PC-9 (cell line): ENCODE measurements at places on chromosomes 1 and 21. TPM values are rescaled to one million over a fixed set of nuclear protein-coding genes. Genes with fewer than 3 reads are reported as not detected.

The CCDC17 gene
- total RNA-seq = 5.6 and 6.6 TPM in 2 replicates

DNA sequence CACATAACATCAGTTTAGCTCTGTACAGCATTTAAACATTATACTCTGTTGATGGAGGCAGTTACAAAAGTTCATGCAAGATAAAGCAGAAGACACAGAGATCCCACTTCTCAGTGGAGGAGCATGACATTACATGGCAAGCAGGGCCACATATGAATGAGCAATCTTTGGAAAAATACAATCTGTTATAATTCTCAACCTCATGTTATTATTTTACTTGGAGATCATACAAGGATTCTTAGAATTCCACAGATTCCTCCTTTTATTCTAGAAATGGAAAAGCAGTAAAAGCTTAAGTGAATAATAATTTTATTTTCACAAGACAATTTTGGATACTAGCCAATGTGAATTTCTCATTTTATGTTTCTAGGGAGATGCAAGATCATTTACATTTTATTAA, 66.6 kb downstream of the IFI44 start:
- no peak overlapping the region for H3K4me3 ChIP-seq
- no peaks in the 10 kb centered on the region for H3K4me1 ChIP-seq
- DNase-seq = no peak
- H3K27me3 ChIP-seq = no peaks in the 10 kb centered on the region

The SLFNL1 gene
- 0.35 and 0.41 TPM in 2 replicates for total RNA-seq

- H3K4me1 ChIP-seq = no peaks in the 10 kb centered on the region
- no peak overlapping the region for H3K27ac ChIP-seq
- H3K4me3 ChIP-seq = no peak overlapping the region
These were observed 13.3 kb downstream of the KNCN start for GRCh38 chr1:46538147-46538546.

- no peak for DNase-seq
- H3K36me3 ChIP-seq = no peaks in the 10 kb centered on the region
- H3K27ac ChIP-seq = no peak overlapping the region
- H3K4me1 ChIP-seq = no peaks in the 10 kb centered on the region
- H3K4me3 ChIP-seq = no peak overlapping the region
- peaks cover 75% of the 10 kb centered on the region for H3K27me3 ChIP-seq
These were observed 193.3 kb upstream of the CSF3R start for GRCh38 chr1:36675931-36676562.

GRCh38 chr1:185258676-185259075, 58.4 kb downstream of the IVNS1ABP start:
- H3K36me3 ChIP-seq = no peaks in the 10 kb centered on the region
- no peak overlapping the region for H3K27ac ChIP-seq
- H3K4me3 ChIP-seq = no peak overlapping the region
- H3K27me3 ChIP-seq = no peaks in the 10 kb centered on the region
- H3K4me1 ChIP-seq = no peaks in the 10 kb centered on the region

DNA sequence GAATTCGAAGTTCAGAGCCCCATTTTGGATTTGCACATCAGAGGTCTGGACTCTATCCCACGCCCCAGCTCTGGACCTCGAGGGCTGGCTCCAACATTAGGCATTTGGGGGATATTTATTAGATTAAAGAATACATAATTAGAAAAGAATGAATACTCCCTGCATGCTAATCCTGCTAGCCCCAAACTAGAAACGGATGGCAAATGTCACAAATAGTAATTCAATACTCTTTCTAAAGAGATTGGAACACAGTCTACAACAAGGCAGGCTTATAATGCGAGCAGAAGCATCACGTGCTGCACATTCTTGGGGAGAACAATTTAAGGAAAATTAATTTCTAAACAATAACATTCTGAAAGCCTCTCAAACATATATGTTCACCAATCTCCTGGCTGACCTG, 27.7 kb upstream of the RAP1A start:
- peak overlapping the region; percentile 78 for H3K27ac ChIP-seq
- DNase-seq = no peak
- no peaks in the 10 kb centered on the region for H3K36me3 ChIP-seq
- H3K4me3 ChIP-seq = no peak overlapping the region
- H3K4me1 ChIP-seq = peaks cover 36% of the 10 kb centered on the region

The DNAH14 gene
- total RNA-seq = 35.4 and 48.8 TPM in 2 replicates

The ICOSLG gene
- 2.9 and 3.9 TPM in 2 replicates for total RNA-seq

DNA sequence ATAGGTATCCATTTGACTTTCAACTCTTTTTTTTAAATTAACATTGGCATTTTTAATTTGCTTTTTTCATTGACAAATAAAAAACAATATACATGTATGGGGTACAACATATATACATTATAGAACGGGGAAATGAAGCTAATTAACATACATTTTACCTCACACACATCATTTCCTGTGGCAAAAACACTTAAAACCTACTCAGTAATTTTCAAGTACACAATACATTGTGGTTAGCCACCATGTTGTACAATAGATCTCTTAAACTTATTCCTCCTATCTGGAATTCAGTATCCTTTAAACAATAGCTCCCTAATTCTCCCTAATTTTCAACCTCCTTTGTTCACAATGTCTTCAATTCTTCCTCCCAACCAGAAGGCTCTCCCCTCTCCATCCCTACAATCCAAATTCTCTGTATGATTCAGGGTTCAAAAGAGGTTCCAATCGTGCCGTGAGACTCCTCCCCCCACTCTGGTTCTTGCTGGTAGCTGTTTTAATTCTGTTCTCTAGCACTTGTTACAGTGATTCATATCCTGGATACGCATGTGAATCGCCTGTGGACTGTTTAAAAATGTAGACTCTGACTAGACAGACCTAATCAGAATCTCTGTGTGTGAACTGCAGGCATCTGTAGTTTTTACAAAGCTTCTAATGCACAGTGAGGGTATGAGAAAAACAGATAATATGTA, 87.6 kb upstream of the DUSP10 start:
- no peak for DNase-seq
- H3K36me3 ChIP-seq = no peaks in the 10 kb centered on the region
- peaks cover 36% of the 10 kb centered on the region for H3K4me1 ChIP-seq

The LUZP1 gene
- total RNA-seq = 35.0 and 37.6 TPM in 2 replicates

DNA sequence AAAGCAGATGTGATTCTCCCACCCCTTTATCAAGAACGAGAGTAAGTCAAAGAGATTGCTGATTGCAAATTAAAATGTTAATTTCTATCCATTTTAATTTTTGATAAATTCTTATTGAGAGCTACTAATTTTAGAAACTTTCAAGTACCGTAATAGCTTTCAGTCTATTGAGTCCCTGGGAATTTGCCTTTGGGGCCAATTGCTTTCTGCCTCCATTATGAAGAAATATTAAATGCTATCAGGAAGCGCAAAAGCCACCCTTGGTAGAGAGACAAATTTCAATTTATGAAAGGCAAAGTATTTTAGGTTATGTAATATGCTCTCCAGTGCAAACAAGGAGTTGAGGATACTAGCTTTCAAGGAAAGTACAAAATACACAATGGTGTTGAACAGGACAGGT, 332.2 kb downstream of the RGS7 start:
- no peaks in the 10 kb centered on the region for H3K36me3 ChIP-seq
- no peaks in the 10 kb centered on the region for H3K4me1 ChIP-seq
- H3K4me3 ChIP-seq = no peak overlapping the region
- H3K27me3 ChIP-seq = peaks cover 31% of the 10 kb centered on the region
- H3K27ac ChIP-seq = no peak overlapping the region
- no peak for DNase-seq

DNA sequence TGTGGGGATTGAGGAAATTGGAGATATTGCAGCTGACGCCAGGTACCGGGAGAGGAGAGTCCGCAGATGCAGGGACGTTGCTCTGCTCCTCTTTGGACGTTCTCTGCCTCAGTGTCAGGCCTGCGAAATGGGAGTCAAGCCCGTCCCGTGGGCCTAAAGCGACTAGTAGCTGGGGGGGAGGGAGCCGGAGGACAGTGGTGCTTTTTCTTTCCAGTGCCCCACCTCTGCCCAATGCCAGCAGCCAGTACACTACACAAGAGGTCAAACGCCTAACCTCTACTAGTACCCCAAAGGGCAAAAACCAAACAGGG, 413.6 kb upstream of the ESRRG start:
- DNase-seq = no peak
- H3K27me3 ChIP-seq = 0 out of 2 replicates have a peak, but pooled peaks cover 3% of the 10 kb centered on the region
- H3K36me3 ChIP-seq = no peaks in the 10 kb centered on the region
- H3K4me3 ChIP-seq = no peak overlapping the region
- no peak overlapping the region for H3K27ac ChIP-seq

DNA sequence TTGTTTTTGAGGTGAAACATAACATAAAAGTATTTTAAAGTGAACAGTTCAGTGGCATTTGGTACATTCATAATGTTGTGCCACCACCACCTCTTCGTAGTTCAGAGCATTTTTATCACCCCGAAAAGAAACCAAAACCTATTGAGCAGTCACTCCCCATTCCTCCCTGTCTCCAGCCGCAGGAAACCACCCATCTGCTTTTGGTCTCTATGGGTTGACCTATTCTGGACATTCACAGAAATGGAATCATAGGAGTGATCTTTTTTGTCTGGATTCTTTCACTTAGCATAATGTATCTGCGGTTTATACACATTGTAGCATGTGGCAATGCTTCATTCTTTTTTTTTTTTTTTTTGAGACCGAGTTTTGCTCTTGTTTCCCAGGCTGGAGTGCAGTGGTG, 141.2 kb downstream of the VPS13D start:
- H3K4me3 ChIP-seq = no peak overlapping the region
- H3K36me3 ChIP-seq = 0 out of 2 replicates have a peak, but pooled peaks cover 6% of the 10 kb centered on the region
- H3K4me1 ChIP-seq = no peaks in the 10 kb centered on the region

The APOBEC4 gene
- total RNA-seq = not detected in 2 replicates

DNA sequence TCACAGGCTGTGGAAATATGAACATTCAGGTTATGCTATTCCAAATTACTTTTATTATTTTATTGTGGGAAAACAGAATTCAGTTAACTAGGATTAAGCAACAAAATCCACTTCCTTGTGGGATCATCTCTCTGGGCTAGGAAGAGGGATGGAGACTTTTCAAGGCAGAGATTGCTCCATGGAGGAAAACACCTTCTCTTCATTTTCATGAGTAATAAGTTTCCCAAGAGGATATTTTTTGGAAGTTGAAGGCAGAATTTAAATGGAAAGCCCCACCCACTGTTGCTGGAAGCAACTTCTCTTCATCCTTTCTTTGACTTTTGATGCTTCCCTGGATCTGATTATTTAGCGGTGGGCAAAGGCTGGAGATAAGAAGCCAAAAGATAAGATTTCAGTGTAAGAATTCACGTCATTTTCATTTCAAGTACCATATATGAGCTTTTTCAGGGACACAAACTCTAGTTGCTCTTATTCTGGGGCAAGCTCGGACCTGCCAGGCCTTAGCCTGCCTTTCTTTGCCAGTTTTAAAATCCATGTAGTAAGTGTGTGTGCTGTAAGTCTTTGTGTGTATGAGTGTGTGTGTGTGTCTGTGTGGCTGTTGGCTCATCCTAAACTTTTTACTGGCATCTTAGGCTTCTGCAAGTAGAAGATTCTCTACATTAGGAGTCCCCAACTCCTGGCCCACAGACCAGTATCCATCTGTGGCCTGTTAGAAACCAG, 11.7 kb upstream of the IL24 start:
- H3K36me3 ChIP-seq = no peaks in the 10 kb centered on the region
- no peak for DNase-seq
- H3K4me3 ChIP-seq = no peak overlapping the region

The HES3 gene
- not detected in 2 replicates for total RNA-seq

DNA sequence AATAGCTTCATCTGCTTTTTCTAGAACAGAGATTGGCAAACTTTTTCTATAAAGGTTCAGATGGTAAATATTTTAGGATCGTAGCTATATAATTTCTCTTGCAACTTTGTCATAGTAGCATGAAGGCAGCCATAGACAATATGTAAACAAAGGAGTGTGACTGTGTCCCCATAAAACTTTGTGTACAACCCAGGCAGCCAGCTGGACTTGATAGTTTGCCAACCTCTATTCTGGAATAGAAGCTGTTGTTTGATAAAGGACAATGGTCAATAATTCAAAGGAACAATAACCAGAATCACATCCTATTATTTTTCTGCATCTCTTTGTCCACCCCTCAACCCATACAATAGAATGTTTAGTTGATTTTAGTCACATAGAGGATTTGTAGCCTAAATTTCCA, 286.7 kb downstream of the LMX1A start:
- H3K27me3 ChIP-seq = no peaks in the 10 kb centered on the region
- no peak overlapping the region for H3K27ac ChIP-seq
- no peaks in the 10 kb centered on the region for H3K4me1 ChIP-seq
- H3K4me3 ChIP-seq = no peak overlapping the region

The ATF6 gene
- 14.6 and 19.5 TPM in 2 replicates for total RNA-seq

GRCh38 chr1:20165522-20165951, 20.4 kb upstream of the UBXN10 start:
- H3K4me1 ChIP-seq = peaks cover under 1% of the 10 kb centered on the region; the same call in 1 of the 2 replicates
- no peaks in the 10 kb centered on the region for H3K27me3 ChIP-seq
- peaks cover 2% of the 10 kb centered on the region; the same call in 1 of the 2 replicates for H3K36me3 ChIP-seq
- no peak overlapping the region for H3K4me3 ChIP-seq
- DNase-seq = no peak

The CCDC27 gene
- not detected in 2 replicates for total RNA-seq

The OR6N2 gene
- total RNA-seq = not detected in 2 replicates

The CDC14A gene
- total RNA-seq = 2.1 and 2.8 TPM in 2 replicates

GRCh38 chr1:169680377-169681019, 30.9 kb downstream of the SELL start:
- no peak overlapping the region for H3K4me3 ChIP-seq
- H3K4me1 ChIP-seq = peaks cover 48% of the 10 kb centered on the region
- H3K36me3 ChIP-seq = no peaks in the 10 kb centered on the region
- H3K27me3 ChIP-seq = no peaks in the 10 kb centered on the region
- DNase-seq = no peak
- H3K27ac ChIP-seq = peak overlapping the region; percentile 47

- DNase-seq = no peak
- peak overlapping the region; percentile 73 for H3K4me3 ChIP-seq
- H3K4me1 ChIP-seq = peaks cover 13% of the 10 kb centered on the region; the same call in 1 of the 2 replicates
- H3K27ac ChIP-seq = no peak overlapping the region
- no peaks in the 10 kb centered on the region for H3K27me3 ChIP-seq
- peaks cover 23% of the 10 kb centered on the region for H3K36me3 ChIP-seq
These were observed 838 bp upstream of the RSRP1 start for GRCh38 chr1:25247829-25248754.

The LIPI gene
- total RNA-seq = not detected in 2 replicates

- DNase-seq = no peak
- H3K4me1 ChIP-seq = no peaks in the 10 kb centered on the region
- H3K36me3 ChIP-seq = no peaks in the 10 kb centered on the region
- no peak overlapping the region for H3K27ac ChIP-seq
- no peaks in the 10 kb centered on the region for H3K27me3 ChIP-seq
These were observed 41.7 kb upstream of the IL20 start for GRCh38 chr1:206823727-206824126.

- peaks cover 17% of the 10 kb centered on the region for H3K4me1 ChIP-seq
- peak overlapping the region; percentile 57; the same call in 1 of the 2 replicates for H3K27ac ChIP-seq
- no peak for DNase-seq
- H3K4me3 ChIP-seq = no peak overlapping the region
- no peaks in the 10 kb centered on the region for H3K27me3 ChIP-seq
These were observed 13.4 kb downstream of the EPB41 start for GRCh38 chr1:28927648-28928313.

- DNase-seq = no peak
- peak overlapping the region; percentile 36; the same call in 1 of the 2 replicates for H3K4me3 ChIP-seq
- no peaks in the 10 kb centered on the region for H3K27me3 ChIP-seq
- no peaks in the 10 kb centered on the region for H3K36me3 ChIP-seq
These were observed 26.6 kb upstream of the EPS8L3 start for GRCh38 chr1:109790329-109790728.
